ENCODE measurements at places on chromosomes 5 and 9. TPM values are rescaled to one million over a fixed set of nuclear protein-coding genes. Genes with fewer than 3 reads are reported as not detected.

The PCDHB7 gene
- total RNA-seq, result not detected

DNA sequence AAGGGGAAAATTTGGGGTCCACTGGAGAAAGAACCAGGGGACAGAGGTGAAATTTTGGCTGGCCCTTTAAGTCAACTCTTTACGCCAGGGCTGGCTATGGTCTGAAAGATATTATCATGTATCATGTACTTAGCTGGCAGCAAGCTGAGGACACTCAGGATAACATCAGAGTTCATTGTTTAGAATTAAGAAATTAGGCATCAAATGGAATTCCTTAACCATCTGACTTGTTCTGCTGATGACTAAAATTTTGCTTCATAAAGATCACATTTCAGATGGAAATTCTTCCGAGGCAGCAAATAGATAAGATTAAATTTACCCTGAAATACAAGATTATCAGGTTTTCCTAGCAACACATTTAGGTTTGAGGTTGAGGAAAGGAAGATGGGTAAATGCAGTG, 269.4 kb upstream of the KLF9 start:
- no peak for DNase-seq
- H3K36me3 ChIP-seq, result no peaks in the 10 kb centered on the region
- H3K4me3 ChIP-seq, result no peak overlapping the region
- no peaks in the 10 kb centered on the region for H3K4me1 ChIP-seq
- no peaks in the 10 kb centered on the region for H3K27me3 ChIP-seq

DNA sequence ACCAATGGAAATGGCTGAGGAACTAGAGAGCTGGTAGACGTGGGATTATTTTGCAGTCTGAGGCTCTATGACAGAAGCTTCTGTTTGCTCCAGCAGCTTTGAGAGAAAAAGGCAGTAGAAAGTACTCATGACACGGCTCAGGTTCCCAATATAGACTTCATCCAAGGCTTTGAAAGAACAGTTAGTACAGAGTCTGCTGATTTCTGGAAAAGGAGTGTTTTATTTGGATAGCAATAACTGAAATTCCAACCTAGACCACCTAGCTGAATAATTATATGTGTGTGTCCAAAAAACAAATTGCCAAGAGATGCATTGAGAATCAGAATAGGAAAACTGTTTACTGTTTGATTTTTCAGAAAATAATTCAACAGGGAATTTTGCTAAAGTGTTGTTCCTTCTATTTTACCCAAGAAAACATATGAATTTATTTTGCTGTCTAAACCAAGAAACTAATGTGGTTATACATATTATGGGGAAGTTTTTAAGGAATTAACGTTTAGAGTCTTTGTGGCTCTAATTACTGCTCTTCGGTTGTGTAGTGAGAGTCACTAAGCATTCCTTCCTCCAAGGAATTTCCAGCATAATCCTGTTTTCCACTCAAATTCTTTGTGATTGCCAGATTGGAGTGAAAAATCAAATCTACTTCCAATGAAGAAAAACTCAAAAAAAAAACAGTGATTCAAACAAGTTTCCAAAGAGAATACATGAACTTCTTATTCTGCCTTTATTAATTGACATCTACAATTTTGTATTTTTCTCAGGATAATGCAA, 18.1 kb upstream of the MTX3 start:
- no peak overlapping the region for H3K27ac ChIP-seq
- no peak for DNase-seq
- H3K27me3 ChIP-seq, result no peaks in the 10 kb centered on the region
- H3K4me1 ChIP-seq, result no peaks in the 10 kb centered on the region
- no peak overlapping the region for H3K4me3 ChIP-seq
- H3K36me3 ChIP-seq, result no peaks in the 10 kb centered on the region

GRCh38 chr5:170662966-170663365, 120.6 kb upstream of the GABRP start:
- no peaks in the 10 kb centered on the region for H3K4me1 ChIP-seq
- H3K36me3 ChIP-seq, result no peaks in the 10 kb centered on the region
- no peak overlapping the region for H3K27ac ChIP-seq
- no peaks in the 10 kb centered on the region for H3K27me3 ChIP-seq

DNA sequence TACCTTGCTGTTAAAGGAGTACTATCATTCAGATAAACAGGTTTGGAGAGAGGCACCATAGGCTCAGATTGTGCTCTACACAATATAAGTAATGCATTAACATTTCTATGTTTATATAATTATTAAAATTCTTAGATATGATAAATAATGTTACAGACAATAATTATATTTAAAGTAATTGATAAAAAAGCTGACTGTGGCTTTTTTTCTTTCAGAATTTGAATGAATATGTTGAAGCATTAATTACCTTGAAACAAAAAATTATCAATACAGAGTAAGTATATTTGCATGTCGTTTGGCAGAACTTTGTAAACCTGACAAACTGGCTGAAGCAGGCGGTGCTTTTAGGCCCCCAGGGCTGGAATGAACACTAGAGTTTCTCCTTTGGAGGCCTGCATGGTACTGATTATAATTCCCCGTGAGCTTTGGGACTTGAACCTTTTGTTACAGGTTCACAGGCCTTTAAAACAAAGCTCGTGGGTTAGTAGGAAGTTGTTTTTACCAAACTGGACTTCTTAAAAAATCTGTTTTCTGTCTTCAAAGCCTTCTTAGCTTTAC, 13.8 kb downstream of the ICE1 start:
- H3K4me3 ChIP-seq, result no peak overlapping the region
- no peak for DNase-seq
- H3K36me3 ChIP-seq, result no peaks in the 10 kb centered on the region

All from CD4-positive, alpha-beta memory T cell (primary cell).